Kidney (tissue), 22 donors: ENCODE measurements at places on chromosomes 6 and 20. TPM values are rescaled to one million over a fixed set of nuclear protein-coding genes. Genes with fewer than 3 reads are reported as not detected.

DNA sequence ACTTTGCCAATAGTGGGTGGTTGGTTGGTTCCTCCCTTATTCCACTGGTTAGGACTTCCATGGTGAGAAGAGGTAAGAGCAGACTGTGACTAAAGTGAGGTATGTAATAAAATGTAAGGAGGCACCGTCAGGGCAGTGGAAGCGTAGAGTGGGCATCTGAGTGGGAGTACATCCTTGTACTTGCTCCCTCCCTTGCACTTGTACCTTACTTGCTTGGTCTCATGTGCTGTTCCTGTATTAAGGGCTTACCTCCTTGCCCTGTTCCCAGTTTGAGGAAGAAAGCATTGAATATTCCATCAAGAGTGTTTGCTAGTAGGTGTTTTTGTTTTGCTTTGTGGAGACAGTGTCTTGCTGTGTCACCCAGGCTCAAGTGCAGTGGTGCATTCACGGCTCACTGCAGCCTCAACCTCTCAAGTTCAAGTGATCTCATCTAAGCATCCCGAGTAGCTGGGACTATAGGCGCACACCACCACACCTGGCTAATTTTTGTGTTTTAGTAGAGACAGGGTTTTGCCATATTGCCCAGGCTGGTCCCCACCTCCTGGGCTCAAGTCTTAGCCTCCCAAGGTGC, 25.5 kb downstream of the AMD1 start:
- H3K27ac ChIP-seq: no peak overlapping the region
- no peaks in the 10 kb centered on the region for H3K4me1 ChIP-seq
- peaks cover 18% of the 10 kb centered on the region for H3K36me3 ChIP-seq
- DNase-seq: no peak

Gene CALHM6
- total RNA-seq: 8.2 TPM

DNA sequence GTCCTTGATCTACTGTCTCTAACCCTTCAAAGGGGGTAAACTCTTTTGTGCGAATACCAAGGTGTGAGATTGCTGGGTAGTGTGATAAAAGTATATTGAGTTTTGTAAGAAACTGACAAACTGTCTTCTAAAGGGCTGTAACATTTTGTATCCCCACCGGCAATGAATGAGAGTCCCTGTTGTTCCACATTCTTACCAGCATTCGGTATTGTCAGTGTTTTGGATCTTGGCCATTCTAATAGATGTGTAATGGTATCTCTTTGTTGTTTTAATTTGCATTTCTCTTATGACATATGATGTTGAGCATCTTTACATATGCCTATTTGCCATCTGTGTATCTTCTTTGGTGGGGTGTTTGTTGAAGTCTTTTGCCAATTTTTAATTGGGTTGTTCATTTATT, 1090.7 kb downstream of the KIF16B start:
- no peak for DNase-seq
- H3K4me3 ChIP-seq: no peak overlapping the region
- no peaks in the 10 kb centered on the region for H3K36me3 ChIP-seq
- no peaks in the 10 kb centered on the region for H3K27me3 ChIP-seq
- H3K27ac ChIP-seq: no peak overlapping the region
- H3K4me1 ChIP-seq: no peaks in the 10 kb centered on the region

Gene MAP7
- 40.0 TPM for total RNA-seq

DNA sequence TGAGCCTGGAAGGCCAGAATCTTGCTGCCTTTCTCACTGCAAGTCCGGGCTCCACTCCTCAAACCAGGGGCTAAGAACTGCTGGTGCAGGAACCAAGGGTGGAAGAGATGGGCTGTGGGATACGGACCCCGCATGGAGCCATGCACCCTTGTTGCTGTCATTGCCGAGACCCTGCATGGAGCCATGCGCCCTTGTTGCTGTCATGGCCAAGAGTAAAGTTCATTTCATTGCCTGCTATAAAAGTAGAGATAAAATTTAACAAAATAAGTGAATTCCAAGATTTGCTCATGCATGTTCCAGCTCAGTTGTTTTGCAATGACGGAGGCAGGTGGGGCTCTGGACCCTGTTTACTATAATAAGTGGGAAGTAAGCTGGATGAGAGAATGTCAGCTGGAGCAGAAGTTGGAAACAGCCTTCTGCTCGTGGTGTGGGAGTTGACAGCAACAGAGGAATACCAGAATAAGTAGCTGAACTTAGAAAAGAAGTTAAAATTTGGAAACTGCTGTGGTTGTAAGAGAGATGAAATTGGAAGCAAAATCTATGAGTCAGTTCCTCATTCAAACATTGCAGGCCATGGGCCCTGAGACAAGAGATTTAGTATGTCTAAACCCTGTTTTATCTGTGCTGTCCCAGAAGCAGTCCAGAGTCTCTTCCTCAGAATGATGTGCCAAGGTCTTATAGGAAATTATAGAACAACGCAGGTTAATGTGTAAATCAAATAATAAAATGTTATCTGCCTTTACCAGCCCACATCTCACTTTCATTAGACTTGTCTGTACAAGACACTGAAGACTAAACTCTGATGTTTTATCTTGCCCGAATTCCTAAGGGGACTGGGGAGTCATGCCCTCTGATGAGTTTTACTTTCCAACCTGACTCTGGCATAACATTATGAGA, 15.8 kb upstream of the THBS2 start:
- H3K27me3 ChIP-seq: no peaks in the 10 kb centered on the region
- no peaks in the 10 kb centered on the region for H3K36me3 ChIP-seq
- H3K4me3 ChIP-seq: no peak overlapping the region

DNA sequence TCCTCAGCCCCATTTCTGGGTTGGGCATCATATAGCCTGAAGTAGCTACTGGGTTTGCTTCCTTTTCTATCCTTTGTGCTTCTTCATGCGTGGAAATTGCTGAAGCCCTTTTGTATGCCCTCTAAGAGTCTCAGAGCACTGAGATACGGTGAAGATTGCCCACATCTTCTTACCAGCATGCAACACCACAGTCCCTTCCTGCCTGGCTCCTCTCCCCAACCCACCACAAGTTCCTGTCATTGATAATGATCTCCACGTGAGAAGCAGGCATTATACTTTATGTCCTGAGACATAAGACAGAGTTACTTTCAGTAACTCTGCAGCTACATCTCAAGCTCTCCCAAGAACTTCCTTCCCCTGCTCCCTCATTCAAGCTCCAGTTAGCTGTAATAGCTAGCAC, 15.8 kb upstream of the PLCB4 start:
- H3K4me3 ChIP-seq: no peak overlapping the region
- H3K4me1 ChIP-seq: no peaks in the 10 kb centered on the region
- no peaks in the 10 kb centered on the region for H3K27me3 ChIP-seq
- H3K36me3 ChIP-seq: no peaks in the 10 kb centered on the region

Gene NINL
- 25.2 TPM for total RNA-seq

DNA sequence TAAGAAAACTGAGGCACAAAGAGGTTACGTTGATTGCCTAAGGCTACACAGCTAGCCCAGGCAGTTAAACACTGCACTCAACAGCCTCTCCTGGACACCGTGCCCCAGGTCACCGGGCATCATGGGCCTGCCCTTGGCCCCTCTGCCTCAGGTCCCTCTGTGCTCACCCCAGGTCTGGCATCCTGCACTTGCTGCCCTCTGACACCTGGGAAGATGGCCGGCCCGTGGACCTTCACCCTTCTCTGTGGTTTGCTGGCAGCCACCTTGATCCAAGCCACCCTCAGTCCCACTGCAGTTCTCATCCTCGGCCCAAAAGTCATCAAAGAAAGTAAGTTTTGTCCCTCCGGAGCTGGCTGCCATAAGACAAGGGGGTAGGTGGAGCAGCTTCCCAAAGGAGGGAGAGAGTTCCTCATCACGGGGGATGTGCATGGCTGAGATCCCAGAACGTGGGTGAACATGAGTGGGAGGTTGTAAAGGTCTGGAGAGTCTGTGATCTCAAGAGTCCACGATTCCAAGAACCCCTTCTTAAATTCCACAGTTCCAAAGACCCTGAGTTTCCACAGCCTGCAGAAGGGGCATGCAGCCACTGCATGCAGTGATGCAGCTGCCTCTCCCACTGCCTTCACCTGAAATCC, 3.0 kb downstream of the BPIFB1 start:
- no peaks in the 10 kb centered on the region for H3K36me3 ChIP-seq
- no peak for DNase-seq

GRCh38 chr6:7673063-7673536, 52.8 kb upstream of the BMP6 start:
- H3K27ac ChIP-seq: no peak overlapping the region
- H3K27me3 ChIP-seq: no peaks in the 10 kb centered on the region
- no peak overlapping the region for H3K4me3 ChIP-seq
- no peaks in the 10 kb centered on the region for H3K4me1 ChIP-seq

- no peaks in the 10 kb centered on the region for H3K27me3 ChIP-seq
- H3K4me1 ChIP-seq: no peaks in the 10 kb centered on the region
- H3K27ac ChIP-seq: peak overlapping the region; percentile 37
- no peak overlapping the region for H3K4me3 ChIP-seq
Observed at GRCh38 chr6:52019092-52019491, 68.3 kb downstream of the PKHD1 start.

DNA sequence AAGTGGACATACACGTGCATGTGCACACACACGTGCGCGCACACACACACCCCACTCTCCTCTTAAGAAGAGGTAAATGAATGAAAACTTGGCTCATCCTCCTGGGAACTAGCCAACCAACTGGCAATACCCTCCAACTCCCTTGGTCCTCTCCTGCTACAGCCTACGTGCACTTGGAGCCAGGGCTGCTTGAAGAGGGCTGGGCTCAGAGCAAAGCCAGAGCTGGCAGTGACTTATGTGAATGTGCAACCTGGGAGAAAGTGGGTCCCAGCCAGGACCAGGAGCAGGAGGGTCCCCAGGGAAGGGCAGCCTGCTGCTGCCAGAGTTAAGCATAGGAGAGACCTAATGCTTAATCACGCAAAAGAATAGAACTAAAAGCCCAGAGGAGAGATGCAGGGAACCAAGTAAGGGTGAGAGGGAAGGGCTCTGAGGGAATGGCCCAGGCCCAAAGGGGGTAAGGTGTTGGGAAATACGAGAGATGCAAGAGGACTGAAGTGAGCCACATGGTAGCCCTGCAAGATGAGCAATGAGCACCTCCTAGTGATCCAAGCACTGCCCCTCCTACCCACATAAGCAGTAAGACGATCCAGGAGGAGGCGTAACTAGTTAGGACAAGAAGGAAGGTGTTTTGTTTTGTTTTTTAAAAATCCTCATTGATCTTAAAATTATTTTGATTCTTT, 24.7 kb downstream of the TRAF3IP2 start:
- H3K4me1 ChIP-seq: no peaks in the 10 kb centered on the region
- H3K27me3 ChIP-seq: no peaks in the 10 kb centered on the region
- no peak overlapping the region for H3K4me3 ChIP-seq
- H3K27ac ChIP-seq: no peak overlapping the region

Gene TGM3
- 0.13 TPM for total RNA-seq

GRCh38 chr6:134177753-134178160, 125.3 kb upstream of the SLC2A12 start:
- H3K27me3 ChIP-seq: no peaks in the 10 kb centered on the region
- no peaks in the 10 kb centered on the region for H3K4me1 ChIP-seq
- DNase-seq: no peak
- peak overlapping the region; percentile 80 for H3K27ac ChIP-seq
- peak overlapping the region; percentile 62 for H3K4me3 ChIP-seq
- H3K36me3 ChIP-seq: no peaks in the 10 kb centered on the region

GRCh38 chr6:1611572-1612298, 2.0 kb downstream of the FOXC1 start:
- H3K4me1 ChIP-seq: peaks cover 18% of the 10 kb centered on the region
- H3K4me3 ChIP-seq: peak overlapping the region; percentile 89
- no peak for DNase-seq
- no peaks in the 10 kb centered on the region for H3K36me3 ChIP-seq
- H3K27ac ChIP-seq: peak overlapping the region; percentile 47

- no peak overlapping the region for H3K27ac ChIP-seq
- H3K27me3 ChIP-seq: no peaks in the 10 kb centered on the region
- no peaks in the 10 kb centered on the region for H3K4me1 ChIP-seq
- H3K36me3 ChIP-seq: no peaks in the 10 kb centered on the region
- no peak for DNase-seq
- no peak overlapping the region for H3K4me3 ChIP-seq
Observed at GRCh38 chr6:70028926-70029325, 162.6 kb downstream of the COL19A1 start.

DNA sequence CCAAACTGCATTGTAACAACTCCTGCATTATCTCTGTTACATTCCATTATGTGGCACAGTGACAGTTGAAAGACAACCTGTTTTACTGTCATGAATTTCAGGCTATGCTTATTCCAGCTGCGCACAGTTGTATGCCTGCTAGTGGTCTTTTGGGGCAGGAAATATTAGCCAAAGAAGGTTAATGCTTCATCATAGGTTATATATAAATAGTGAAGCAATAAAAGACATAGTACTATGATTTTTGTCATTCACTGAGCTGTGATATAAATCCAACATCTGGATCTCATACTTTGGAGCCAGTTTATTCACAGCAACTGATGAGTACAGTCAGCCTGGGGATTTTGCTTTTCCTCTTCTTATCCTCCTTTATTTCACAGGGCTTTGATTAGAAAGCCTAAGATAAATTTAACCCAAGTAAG, 55.6 kb downstream of the FILIP1 start:
- no peaks in the 10 kb centered on the region for H3K27me3 ChIP-seq
- peaks cover 3% of the 10 kb centered on the region for H3K4me1 ChIP-seq
- no peak for DNase-seq
- no peaks in the 10 kb centered on the region for H3K36me3 ChIP-seq
- no peak overlapping the region for H3K4me3 ChIP-seq
- no peak overlapping the region for H3K27ac ChIP-seq

DNA sequence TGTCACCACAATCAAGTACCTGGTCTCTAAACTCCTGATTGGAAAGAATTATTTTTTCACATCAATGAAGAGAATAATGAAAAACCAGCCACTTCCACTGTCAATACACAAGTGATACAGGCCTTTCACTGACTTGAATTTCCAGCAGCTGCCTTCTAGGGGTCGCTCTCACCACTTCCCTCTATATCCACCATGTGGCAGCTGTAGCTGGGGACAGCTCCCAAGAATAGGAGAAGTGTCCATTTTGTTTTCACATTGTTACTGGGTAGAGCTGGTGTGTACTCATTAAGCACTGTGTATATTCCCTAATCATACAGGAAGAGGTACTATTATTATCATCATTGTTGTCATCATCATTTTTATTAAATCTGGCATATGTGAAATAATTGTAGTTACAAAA, 438.4 kb upstream of the SPTLC3 start:
- no peaks in the 10 kb centered on the region for H3K27me3 ChIP-seq
- H3K4me3 ChIP-seq: no peak overlapping the region
- H3K36me3 ChIP-seq: no peaks in the 10 kb centered on the region
- peak; percentile 46 for DNase-seq
- no peak overlapping the region for H3K27ac ChIP-seq
- no peaks in the 10 kb centered on the region for H3K4me1 ChIP-seq

- H3K27ac ChIP-seq: no peak overlapping the region
- no peak overlapping the region for H3K4me3 ChIP-seq
- no peaks in the 10 kb centered on the region for H3K4me1 ChIP-seq
Observed at GRCh38 chr6:92180090-92180489, 1239.3 kb downstream of the EPHA7 start.

DNA sequence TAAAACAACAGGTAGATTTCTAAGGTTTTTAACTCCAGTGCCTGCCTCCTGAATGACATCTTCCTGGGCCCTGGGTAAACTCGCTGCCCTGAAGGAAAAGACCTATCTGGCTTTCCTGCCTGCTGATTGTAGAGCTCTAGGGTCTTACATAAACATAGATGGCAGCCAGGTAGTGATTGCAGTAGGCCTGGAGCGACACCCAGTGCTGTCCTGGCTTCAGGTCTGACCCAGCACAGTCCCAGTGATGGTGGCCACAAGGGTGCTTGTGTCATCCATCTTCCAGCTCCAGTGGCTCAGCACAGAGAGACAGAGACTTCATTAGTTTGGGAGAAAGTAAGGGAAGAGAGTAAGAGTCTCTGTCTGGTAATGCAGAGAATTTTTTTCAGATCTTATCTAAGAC, 542.9 kb upstream of the IMPG1 start:
- H3K4me1 ChIP-seq: no peaks in the 10 kb centered on the region
- no peak overlapping the region for H3K4me3 ChIP-seq
- DNase-seq: no peak
- no peaks in the 10 kb centered on the region for H3K27me3 ChIP-seq
- H3K36me3 ChIP-seq: no peaks in the 10 kb centered on the region

Gene CALHM4
- total RNA-seq: not detected
